ENCODE measurements at places on chromosomes 5 and 9. TPM values are rescaled to one million over a fixed set of nuclear protein-coding genes. Genes with fewer than 3 reads are reported as not detected.

SOX30 gene
- total RNA-seq: not detected

ADAMTS12 gene
- total RNA-seq: 6.5 TPM

MEF2C gene
- not detected for total RNA-seq

LMAN2 gene
- 197 TPM for total RNA-seq

WDR38 gene
- not detected for total RNA-seq

OR13C5 gene
- not detected for total RNA-seq

AKNA gene
- 4.2 TPM for total RNA-seq

ANKRD20A1 gene
- 1.8 TPM for total RNA-seq

HAVCR2 gene
- 0.20 TPM for total RNA-seq

IFNA2 gene
- total RNA-seq: not detected

CARD19 gene
- total RNA-seq: 61.0 TPM

PRELID2 gene
- 6.7 TPM for total RNA-seq

IL31RA gene
- 1.4 TPM for total RNA-seq

FOXD4L3 gene
- not detected for total RNA-seq

APBA1 gene
- 0.12 TPM for total RNA-seq

HSD17B3 gene
- total RNA-seq: not detected

EMB gene
- 6.0 TPM for total RNA-seq

QRFP gene
- not detected for total RNA-seq

EDIL3 gene
- total RNA-seq: 0.31 TPM

CSF2 gene
- total RNA-seq: 0.36 TPM

MYMK gene
- total RNA-seq: not detected

F12 gene
- 23.9 TPM for total RNA-seq

SPINK4 gene
- not detected for total RNA-seq

HSPA9 gene
- 347 TPM for total RNA-seq

NME5 gene
- total RNA-seq: not detected

ANAPC2 gene
- 34.7 TPM for total RNA-seq

IRX1 gene
- total RNA-seq: not detected

IRX4 gene
- total RNA-seq: not detected

FAM78A gene
- 0.48 TPM for total RNA-seq

SPAAR gene
- not detected for total RNA-seq

MARCOL gene
- total RNA-seq: not detected

LRRC19 gene
- not detected for total RNA-seq

HACD4 gene
- total RNA-seq: 1.1 TPM

FOXD4L4 gene
- 0.13 TPM for total RNA-seq

ERGIC1 gene
- 341 TPM for total RNA-seq

TAL2 gene
- total RNA-seq: not detected

CCDC69 gene
- total RNA-seq: 1.0 TPM

DMRTA1 gene
- total RNA-seq: 0.63 TPM

OR13C2 gene
- not detected for total RNA-seq

UHRF2 gene
- 30.5 TPM for total RNA-seq

TAS2R1 gene
- total RNA-seq: not detected

MYO10 gene
- total RNA-seq: 42.1 TPM

FPGS gene
- total RNA-seq: 54.0 TPM

PCDHB16 gene
- not detected for total RNA-seq

ENTREP1 gene
- total RNA-seq: 0.62 TPM

NR2F1 gene
- total RNA-seq: 4.4 TPM

DTWD2 gene
- total RNA-seq: 1.2 TPM

NIM1K gene
- total RNA-seq: 0.23 TPM

WDR31 gene
- total RNA-seq: 1.3 TPM

HRCT1 gene
- not detected for total RNA-seq

ADAMTSL2 gene
- not detected for total RNA-seq

SLCO6A1 gene
- not detected for total RNA-seq

PCDHGA4 gene
- 0.14 TPM for total RNA-seq

Data from A549 treated with ZK216348 at 1 μM for 4 hours (cell line).